ENCODE measurements at places on chromosomes 1 and 21. TPM values are rescaled to one million over a fixed set of nuclear protein-coding genes. Genes with fewer than 3 reads are reported as not detected.

The CTNNBIP1 gene
- 60.1 TPM for total RNA-seq

The FMO2 gene
- total RNA-seq: 0.44 TPM

The SERPINC1 gene
- 0.13 TPM for total RNA-seq

The PROK1 gene
- not detected for total RNA-seq

The EDN2 gene
- total RNA-seq: 0.18 TPM

The KCND3 gene
- total RNA-seq: 0.84 TPM

The REG4 gene
- total RNA-seq: not detected

The SEC16B gene
- 7.4 TPM for total RNA-seq

The UMODL1 gene
- total RNA-seq: 0.04 TPM

The SETDB1 gene
- 40.6 TPM for total RNA-seq

The ANGPTL1 gene
- total RNA-seq: 98.2 TPM

The RGSL1 gene
- not detected for total RNA-seq

The PTAFR gene
- 1.6 TPM for total RNA-seq

The RNF11 gene
- 88.3 TPM for total RNA-seq

The GCSAML gene
- total RNA-seq: 0.09 TPM

Data from muscle of leg (tissue), 16 donors.